ENCODE measurements at places on chromosomes 4 and X.

GRCh38 chr4:166682200-166682599, 552.1 kb downstream of the SPOCK3 start:
- no peak for DNase-seq

GRCh38 chrX:115261148-115261547, 27.3 kb upstream of the LRCH2 start:
- DNase-seq, result no peak

- no peak for DNase-seq
Observed at GRCh38 chr4:155854582-155855226, 11.4 kb downstream of the ASIC5 start.

DNA sequence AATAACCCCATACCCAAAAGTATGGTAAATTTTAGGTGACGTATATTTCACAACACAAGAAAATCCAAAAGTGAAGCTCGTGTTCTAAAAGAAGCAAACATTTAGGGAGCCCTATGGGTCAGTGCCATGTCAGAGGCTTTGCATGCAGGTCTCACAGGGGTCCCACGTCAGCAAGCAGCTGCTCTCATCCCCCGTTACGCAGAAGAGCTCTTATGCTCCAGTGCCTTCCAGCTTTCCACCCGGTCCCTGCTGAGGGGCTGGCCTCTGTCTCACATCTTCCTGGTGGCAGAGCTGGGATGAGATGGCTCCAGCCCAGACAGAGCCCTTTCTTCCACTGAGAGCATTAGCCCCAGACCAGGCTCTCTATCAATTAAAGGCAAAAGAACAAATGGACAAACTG, 82.0 kb downstream of the IRF2 start:
- DNase-seq, result no peak

Measured in NCI-H1417 treated with DMSO at 0.1 percent for 48 hours (cell line).